Naive thymus-derived CD4-positive, alpha-beta T cell (primary cell): ENCODE measurements at places on chromosomes 12 and 14. TPM values are rescaled to one million over a fixed set of nuclear protein-coding genes. Genes with fewer than 3 reads are reported as not detected.

GRCh38 chr12:129195081-129195480, 341.8 kb downstream of the GLT1D1 start:
- no peaks in the 10 kb centered on the region for H3K27me3 ChIP-seq
- no peak overlapping the region for H3K4me3 ChIP-seq
- H3K4me1 ChIP-seq, result no peaks in the 10 kb centered on the region
- H3K27ac ChIP-seq, result no peak overlapping the region

- no peak overlapping the region for H3K4me3 ChIP-seq
- H3K27ac ChIP-seq, result no peak overlapping the region
- DNase-seq, result no peak
- no peaks in the 10 kb centered on the region for H3K4me1 ChIP-seq
Measured at GRCh38 chr12:111773801-111774551, 7.2 kb downstream of the ALDH2 start.

- no peaks in the 10 kb centered on the region for H3K36me3 ChIP-seq
- H3K4me1 ChIP-seq, result no peaks in the 10 kb centered on the region
- H3K27ac ChIP-seq, result no peak overlapping the region
- no peak overlapping the region for H3K4me3 ChIP-seq
- no peaks in the 10 kb centered on the region for H3K27me3 ChIP-seq
Measured at GRCh38 chr12:127779301-127780045, 487.5 kb upstream of the TMEM132C start.

DUSP6 gene
- 91.1 and 98.1 TPM in 2 replicates for total RNA-seq

GRCh38 chr12:13595536-13596443, 385.6 kb downstream of the GRIN2B start:
- no peaks in the 10 kb centered on the region for H3K4me1 ChIP-seq
- H3K4me3 ChIP-seq, result no peak overlapping the region
- DNase-seq, result no peak
- no peaks in the 10 kb centered on the region for H3K27me3 ChIP-seq

CPNE6 gene
- not detected for total RNA-seq

DNA sequence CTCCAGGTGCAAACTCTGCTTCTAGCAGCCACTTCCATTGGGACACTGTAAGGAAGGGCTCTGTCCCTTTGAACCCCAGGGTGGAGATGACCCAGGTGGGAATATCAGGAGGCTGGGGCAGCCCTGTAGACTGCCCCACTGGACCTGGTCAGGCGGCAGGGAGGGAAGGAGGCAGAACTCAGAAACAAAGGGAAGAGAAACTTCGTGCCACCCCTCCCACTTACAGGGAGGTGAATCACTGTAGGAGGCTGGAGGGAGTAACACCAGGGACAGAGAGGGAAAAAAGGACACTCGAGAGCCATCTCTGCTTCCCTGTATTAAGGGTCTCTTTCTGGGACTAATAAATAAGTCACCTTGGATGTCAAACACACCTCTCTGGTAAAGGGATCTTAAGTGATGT, 37.4 kb downstream of the ISCA2 start:
- no peaks in the 10 kb centered on the region for H3K36me3 ChIP-seq
- H3K4me1 ChIP-seq, result no peaks in the 10 kb centered on the region
- no peak for DNase-seq
- no peak overlapping the region for H3K4me3 ChIP-seq

GRCh38 chr12:56633468-56634241, 3.5 kb upstream of the BAZ2A start:
- H3K4me3 ChIP-seq, result peak overlapping the region; percentile 73
- peaks cover 37% of the 10 kb centered on the region for H3K4me1 ChIP-seq
- H3K27ac ChIP-seq, result peak overlapping the region; percentile 83
- no peaks in the 10 kb centered on the region for H3K27me3 ChIP-seq
- peaks cover 12% of the 10 kb centered on the region for H3K36me3 ChIP-seq
- DNase-seq, result no peak

NDRG2 gene
- total RNA-seq, result 35.2 TPM

GRCh38 chr12:123657211-123657610, 13.7 kb upstream of the TCTN2 start:
- no peaks in the 10 kb centered on the region for H3K4me1 ChIP-seq
- no peaks in the 10 kb centered on the region for H3K27me3 ChIP-seq
- no peak overlapping the region for H3K4me3 ChIP-seq
- no peak for DNase-seq

DNAJC22 gene
- total RNA-seq, result not detected

DBX2 gene
- total RNA-seq, result not detected

ZDHHC22 gene
- total RNA-seq, result not detected

DNAH10 gene
- 0.05 TPM for total RNA-seq

DNA sequence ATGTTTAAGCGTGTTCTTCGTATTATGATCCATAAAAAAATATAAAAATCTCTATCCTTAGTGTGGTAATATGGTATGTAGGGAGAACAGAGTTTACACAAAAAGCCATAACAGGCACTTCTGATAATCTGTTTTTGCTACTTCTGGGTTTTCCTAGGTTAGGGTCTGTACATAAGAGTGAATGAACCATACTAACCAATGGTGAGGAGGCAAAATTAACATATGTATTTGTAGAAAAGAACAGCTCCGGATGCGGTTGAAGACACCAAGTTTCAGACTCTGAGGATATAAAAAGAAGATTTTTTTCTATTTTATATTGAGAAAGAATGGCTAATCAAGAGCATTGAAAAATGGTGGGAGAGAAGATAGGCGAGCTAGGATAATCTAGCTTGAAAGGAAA, 40.2 kb upstream of the PPP1R12A start:
- H3K27ac ChIP-seq, result no peak overlapping the region
- no peaks in the 10 kb centered on the region for H3K36me3 ChIP-seq
- no peak overlapping the region for H3K4me3 ChIP-seq

JAG2 gene
- 0.27 TPM for total RNA-seq

- no peak overlapping the region for H3K27ac ChIP-seq
- no peaks in the 10 kb centered on the region for H3K4me1 ChIP-seq
- H3K4me3 ChIP-seq, result no peak overlapping the region
- no peaks in the 10 kb centered on the region for H3K27me3 ChIP-seq
- no peaks in the 10 kb centered on the region for H3K36me3 ChIP-seq
Measured at GRCh38 chr12:29962276-29963035, 178.7 kb upstream of the TMTC1 start.
